ENCODE measurements at places on chromosomes 4 and X. TPM values are rescaled to one million over a fixed set of nuclear protein-coding genes. Genes with fewer than 3 reads are reported as not detected.

GRCh38 chr4:184934961-184935360 is 83.3 kb upstream of the HELT start:
- H3K4me1 ChIP-seq, result no peaks in the 10 kb centered on the region
- DNase-seq, result no peak
- H3K36me3 ChIP-seq, result no peaks in the 10 kb centered on the region
- H3K27ac ChIP-seq, result no peak overlapping the region
- H3K4me3 ChIP-seq, result no peak overlapping the region
- H3K27me3 ChIP-seq, result no peaks in the 10 kb centered on the region

DNA sequence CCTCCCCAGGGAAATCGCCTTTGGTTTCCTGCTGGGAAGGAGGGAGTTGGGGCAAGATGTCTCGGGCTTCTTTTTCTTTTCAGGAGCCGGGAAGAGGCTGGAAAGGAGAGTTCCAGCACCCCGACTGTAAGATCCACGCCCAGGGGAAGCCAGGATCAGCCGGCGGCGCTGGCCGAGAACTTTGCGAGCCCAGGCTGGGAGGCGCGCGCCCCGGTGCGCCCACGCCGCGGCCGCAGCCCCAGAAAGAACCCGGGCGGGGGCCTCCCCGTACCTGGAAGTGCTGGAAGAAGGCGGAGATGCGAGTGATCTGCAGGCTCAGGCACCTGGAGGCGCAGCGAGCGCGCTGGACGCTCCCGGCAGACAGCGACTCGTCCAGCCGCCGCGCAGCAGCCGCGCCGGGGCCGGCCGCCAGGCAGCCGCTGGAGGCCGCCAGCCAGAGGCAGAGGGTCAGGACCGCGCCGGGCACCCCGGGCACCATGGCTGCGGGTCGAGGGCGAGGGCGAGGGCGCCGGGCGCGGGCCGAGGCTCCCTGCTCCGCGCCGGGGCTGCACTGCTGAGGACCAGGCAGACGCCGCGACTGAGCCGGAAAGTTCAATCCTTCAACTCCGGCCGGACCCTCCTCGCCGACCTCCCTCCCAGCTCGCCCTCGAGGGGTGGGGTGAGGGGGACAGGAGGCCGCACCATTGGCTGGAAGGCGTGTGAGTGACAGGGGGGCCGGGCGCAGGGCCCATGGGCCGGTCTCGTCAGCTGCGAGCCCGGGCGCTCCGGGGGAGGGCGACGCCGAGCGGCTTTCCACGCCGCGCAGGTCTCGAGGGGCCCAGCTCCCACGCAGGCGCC is at the start of gene ANOS1:
ANOS1 (minus strand) TSS at position 579 of the 837 bp plus-strand sequence; CDS start at position 478, 101 bp downstream.
- no peak for DNase-seq
- H3K36me3 ChIP-seq, result no peaks in the 10 kb centered on the region
- H3K27ac ChIP-seq, result no peak within 1 kb of the TSS
- peaks cover 32% of the 10 kb centered on the region for H3K27me3 ChIP-seq
- no peaks in the 10 kb centered on the region for H3K4me1 ChIP-seq

- H3K27me3 ChIP-seq, result no peaks in the 10 kb centered on the region
- H3K4me3 ChIP-seq, result no peak overlapping the region
- H3K4me1 ChIP-seq, result no peaks in the 10 kb centered on the region
- H3K36me3 ChIP-seq, result no peaks in the 10 kb centered on the region
- H3K27ac ChIP-seq, result no peak overlapping the region
Observed at GRCh38 chr4:93775551-93775950, 53.0 kb upstream of the ATOH1 start.

DNA sequence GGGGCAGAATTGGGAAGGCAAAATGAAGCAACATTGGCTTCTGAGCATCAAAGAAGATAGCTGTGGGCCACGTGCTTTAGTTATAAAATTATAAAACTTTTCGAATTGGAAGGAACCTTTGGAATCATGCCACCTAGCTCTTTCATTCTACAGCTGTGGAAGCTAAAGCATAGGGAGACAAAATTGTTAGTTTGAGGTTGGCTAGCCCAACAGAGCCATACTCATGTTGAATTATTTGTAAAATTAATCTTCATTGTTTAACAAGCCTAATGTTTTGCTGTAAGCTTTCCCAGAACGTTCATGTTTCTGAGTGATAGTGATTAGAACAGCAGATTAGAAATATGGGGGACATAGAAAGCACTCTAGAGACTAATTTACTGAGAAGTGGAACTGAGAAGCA is 35.9 kb downstream of the HHIP start:
- no peak for DNase-seq
- no peaks in the 10 kb centered on the region for H3K36me3 ChIP-seq
- H3K27me3 ChIP-seq, result no peaks in the 10 kb centered on the region
- H3K4me3 ChIP-seq, result no peak overlapping the region

- no peak overlapping the region for H3K4me3 ChIP-seq
- no peaks in the 10 kb centered on the region for H3K36me3 ChIP-seq
- H3K4me1 ChIP-seq, result no peaks in the 10 kb centered on the region
- H3K27me3 ChIP-seq, result no peaks in the 10 kb centered on the region
Observed at GRCh38 chr4:118745357-118745756, 60.2 kb downstream of the METTL14 start.

DNA sequence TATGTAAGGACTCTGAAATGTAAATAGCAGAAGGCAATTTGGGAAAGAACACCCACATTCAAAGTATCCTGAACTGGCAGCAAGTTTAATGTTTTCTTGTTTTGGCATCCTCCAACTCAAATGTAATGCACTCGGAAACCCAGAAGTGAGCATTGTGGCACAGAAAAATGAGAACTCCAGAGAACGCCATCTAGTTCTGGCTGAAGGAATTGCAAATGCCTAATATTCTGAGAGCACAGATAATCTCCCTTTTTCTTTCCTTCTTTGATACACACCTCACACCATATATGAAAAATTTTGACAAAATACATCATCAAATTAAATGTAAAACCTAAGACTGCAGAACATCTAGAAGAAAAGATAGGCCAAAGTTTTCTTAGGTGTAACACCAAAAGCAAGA is 52.1 kb downstream of the PWWP3B start:
- H3K27ac ChIP-seq, result no peak overlapping the region
- H3K4me3 ChIP-seq, result no peak overlapping the region
- H3K4me1 ChIP-seq, result no peaks in the 10 kb centered on the region
- DNase-seq, result no peak
- no peaks in the 10 kb centered on the region for H3K27me3 ChIP-seq

GRCh38 chr4:87262886-87263285 is 42.5 kb upstream of the KLHL8 start:
- no peak overlapping the region for H3K4me3 ChIP-seq
- H3K27me3 ChIP-seq, result no peaks in the 10 kb centered on the region
- H3K36me3 ChIP-seq, result no peaks in the 10 kb centered on the region
- H3K4me1 ChIP-seq, result no peaks in the 10 kb centered on the region

BEX5 gene
- 1.5 TPM for total RNA-seq

IDUA gene
- 33.9 TPM for total RNA-seq
